ENCODE measurements at places on chromosomes 2 and 18.

DNA sequence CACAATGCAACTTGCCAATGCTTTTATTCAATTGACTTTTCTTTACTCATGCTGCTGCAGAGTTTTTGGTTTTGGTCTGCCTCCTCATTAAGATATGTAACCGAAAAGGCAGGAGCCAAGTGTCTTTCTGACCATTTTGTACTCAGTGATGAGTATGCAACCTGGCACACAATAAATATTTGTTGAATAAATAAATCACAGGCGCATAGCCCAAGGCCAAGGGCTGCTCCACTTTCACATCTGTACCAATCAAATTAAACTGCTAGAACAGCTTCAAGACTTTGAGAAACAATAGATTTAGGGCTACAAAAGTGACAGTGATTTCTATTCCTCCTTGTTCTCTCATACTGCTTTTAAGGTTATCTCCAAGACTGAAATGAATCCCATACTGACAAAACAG is 828.2 kb downstream of the RNF144A start:
- no peak for DNase-seq

GRCh38 chr18:79367480-79367879 is 28.2 kb upstream of the NFATC1 start:
- DNase-seq = no peak

- DNase-seq = no peak
Observed at GRCh38 chr2:224393157-224393872, 8.6 kb downstream of the FAM124B start.

DNA sequence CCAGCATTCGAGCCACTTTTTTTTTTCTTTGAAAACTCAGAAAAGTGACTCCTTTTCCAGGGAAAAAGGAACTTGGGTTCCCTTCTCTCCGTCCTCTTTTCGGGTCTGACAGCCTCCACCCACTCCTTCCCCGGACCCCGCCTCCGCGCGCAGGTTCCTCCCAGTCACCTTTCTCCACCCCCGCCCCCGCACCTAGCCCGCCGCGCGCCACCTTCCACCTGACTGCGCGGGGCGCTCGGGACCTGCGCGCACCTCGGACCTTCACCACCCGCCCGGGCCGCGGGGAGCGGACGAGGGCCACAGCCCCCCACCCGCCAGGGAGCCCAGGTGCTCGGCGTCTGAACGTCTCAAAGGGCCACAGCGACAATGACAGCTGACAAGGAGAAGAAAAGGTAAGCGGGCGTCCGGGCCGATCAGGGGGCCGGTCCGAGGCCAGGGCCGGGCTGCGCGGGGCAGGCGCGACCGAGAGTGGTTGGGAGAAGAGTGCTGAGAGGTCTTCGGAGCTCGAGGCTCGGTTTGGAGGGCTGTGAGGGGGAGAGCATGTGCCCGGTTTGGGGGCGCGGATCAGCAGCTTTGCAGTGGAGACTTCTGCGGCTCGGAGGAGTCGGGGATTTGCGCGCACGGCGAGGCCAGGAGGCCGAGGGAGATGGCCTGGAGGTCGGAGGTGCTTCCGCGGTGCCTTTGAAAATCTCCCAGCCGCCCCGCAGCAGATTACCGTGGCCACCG is 502 bp downstream of the EPAS1 start:
- no peak for DNase-seq

GRCh38 chr2:6202756-6203155 is 510.6 kb downstream of the SOX11 start:
- DNase-seq = no peak
